NCI-H1694 (cell line): ENCODE measurements at places on chromosomes 5 and 9.

- DNase-seq, result peak; percentile 92
Measured at GRCh38 chr9:34654323-34655051, 2.5 kb downstream of the IL11RA start.

DNA sequence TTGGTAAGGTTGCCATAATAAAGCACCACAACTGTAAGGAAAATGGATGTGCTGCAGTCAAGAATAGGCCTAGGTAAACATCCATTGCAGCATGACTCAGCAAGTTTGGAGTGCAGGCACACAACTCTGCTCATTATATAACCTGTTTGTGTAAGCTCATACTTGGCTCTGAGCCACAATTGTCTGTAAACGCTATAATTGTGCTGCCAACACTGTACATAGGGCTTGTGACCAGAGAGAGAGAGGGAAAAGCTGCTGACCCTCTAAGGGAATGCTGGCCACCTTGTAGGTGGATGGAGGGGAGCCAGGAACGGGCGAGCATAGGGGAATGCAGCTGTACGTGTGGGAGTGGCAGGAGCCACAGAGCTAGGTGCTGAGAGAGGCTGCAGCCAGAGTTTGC, 2186.5 kb upstream of the ACO1 start:
- no peak for DNase-seq

- DNase-seq, result no peak
Measured at GRCh38 chr5:117262572-117263131, 688.0 kb upstream of the SEMA6A start.

GRCh38 chr9:16236882-16237281, 633.6 kb downstream of the BNC2 start:
- DNase-seq, result no peak

DNA sequence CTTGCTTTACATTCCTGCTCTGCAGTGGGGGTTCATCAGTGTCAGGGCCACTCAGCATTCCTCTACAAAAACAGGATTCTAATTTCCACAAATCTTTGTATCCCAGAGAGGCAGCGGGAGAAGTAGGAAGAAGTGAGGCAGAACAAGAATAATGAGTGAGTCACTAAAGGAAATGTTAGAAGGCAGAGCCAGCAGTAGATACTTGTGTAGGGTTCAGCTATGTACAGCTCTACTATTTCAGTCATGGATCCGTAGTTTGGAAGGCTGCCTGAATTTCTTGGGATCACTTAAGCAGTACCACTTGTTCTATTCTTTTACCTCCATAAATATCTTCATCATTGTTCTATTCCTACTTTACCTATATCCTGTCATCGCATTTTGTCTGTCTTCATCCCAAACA, 246.3 kb upstream of the TLE4 start:
- no peak for DNase-seq

- no peak for DNase-seq
Measured at GRCh38 chr5:138874241-138874640, 894 bp downstream of the LRRTM2 start.

DNA sequence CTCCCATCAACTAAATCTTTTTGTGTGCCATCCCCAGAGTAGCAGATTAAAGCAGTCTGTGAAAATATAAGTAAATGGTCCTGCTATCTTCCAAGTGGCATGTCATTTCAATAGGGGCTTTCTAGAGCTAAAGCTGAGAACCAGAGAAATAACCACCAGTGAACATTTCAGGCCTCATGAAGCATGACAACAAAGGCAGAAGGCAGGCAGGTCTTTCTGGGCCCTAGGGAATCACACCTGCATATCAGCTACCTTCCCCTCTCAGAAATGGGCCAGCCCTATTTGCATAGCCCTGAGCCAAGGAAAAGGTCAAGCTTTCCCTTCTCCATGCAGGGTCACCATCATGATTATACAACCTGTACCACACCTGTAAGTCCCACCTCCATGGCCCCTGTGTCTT, 205.3 kb downstream of the DEPDC1B start:
- no peak for DNase-seq

- DNase-seq, result no peak
Measured at GRCh38 chr9:92763721-92764380, 782 bp downstream of the BICD2 start.

DNA sequence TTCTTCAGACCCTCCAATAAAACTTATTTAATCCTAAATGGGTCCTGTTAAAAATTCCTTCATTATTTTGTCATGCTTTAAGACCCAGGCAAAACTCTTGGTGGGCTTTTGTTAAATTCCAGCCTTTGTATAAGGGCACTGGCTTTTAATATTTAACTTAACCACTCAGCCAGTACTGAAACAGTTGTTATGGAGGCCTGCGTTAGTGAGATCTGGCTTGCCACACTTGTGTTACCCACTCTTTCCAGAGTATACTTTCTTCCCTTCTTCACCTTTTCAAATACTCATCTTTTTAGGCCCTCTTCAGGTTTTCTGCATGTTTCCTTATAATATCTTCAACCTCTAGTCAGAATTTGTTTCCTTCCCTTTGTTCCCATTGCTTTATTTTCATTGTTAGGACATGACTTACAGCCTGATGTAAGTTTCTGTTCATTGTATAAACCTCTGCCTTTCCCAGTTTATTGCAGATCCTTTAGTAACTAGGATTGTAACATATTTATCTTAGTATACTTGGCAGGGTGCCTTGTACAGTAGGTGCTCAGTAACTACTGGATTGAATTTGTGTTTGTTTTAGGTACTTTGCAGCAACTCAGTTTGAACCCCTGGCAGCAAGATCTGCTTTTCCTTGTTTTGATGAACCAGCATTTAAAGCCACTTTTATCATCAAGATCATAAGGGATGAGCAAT, 48.8 kb downstream of the LNPEP start:
- DNase-seq, result no peak

- DNase-seq, result peak; percentile 8
Measured at GRCh38 chr5:74638970-74639806, 1.3 kb downstream of the ENC1 start.

DNA sequence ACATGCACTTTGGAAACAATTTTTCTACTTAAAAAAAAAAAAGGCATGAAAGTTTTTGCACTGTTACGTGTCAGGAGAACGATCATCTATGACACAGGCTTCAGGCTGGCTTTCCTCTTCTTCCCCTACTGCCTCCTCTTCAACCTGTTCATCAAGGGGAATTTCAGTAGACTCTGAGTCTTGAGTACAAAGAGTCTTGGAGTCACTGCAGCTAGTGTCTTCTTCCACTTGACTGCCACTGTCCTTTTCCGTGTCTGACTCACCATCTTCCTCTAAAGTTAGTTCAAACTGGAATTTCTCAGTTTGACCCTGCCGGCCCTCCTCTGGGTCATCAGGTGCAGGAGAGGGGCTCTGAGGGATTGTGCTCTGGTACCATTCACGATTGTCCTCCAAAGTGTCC, 391.7 kb downstream of the RAB3C start:
- no peak for DNase-seq

- DNase-seq, result no peak
Measured at GRCh38 chr9:35107297-35108290, 4.7 kb upstream of the STOML2 start.

DNA sequence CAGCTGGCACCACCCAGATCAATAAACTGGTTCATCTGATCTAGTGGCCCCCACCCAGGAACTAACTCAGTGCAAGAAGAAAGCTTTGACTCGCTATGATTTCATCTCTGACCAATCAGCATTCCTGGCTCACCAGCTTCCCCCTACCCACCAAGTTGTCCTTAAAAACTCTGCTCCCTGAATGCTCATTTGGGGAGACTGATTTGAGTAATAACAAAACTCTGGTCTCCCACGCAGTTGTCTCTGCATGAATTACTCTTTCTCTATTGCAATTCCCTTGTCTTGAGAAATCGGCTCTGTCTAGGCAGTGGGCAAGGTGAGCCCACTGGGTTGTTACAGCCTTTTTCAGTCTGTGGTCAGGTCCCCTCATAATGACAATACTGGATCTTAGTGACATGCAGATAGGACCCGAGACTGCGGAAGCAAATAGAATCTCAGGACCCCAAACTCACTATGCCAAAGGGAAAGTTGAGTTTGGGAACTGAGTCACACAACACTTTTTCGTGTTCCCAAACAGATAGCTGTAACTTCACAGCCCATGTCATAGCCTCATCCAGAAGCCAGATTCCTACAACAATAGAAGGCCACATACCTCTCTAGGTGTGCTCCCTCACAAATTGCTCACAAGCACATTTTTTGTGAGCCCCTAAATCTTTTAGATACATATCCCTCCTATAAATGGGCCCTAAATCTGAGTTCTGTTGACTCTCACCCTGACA, 175.2 kb upstream of the RAI14 start:
- DNase-seq, result no peak

- peak; percentile 71 for DNase-seq
Measured at GRCh38 chr5:121949885-121950284, 11.9 kb upstream of the SRFBP1 start.

GRCh38 chr5:167057665-167058064, 1233.8 kb upstream of the WWC1 start:
- DNase-seq, result no peak

DNA sequence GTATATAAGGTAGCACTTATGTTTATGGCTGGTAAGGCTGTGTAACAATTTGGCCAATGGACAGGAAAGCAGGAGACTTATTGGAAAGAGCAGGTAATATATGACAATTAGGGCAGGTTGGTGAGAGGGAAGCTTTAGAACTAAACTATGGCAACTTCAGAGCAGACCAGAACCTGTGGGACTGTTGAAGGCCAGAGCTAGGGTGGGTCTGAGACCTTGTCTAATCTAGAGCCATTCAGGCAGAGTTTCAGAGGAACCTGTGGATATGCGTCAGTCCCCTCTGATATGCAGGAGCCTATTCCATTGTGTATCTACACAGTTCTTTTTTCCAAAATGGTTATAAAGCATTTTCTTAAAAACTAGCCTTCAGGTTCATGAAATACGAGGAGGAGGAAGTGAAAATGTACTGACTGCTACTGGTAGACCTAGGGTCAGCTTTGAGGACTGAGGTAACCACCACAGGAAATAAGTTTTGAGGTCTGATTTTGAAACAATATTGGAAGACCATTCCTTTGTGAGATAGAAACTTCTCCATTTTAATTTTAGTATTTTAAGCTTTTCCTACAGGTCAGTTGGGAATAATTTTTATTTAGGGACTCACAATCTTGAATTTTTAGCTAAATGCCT, 37.6 kb downstream of the ELL2 start:
- no peak for DNase-seq

DNA sequence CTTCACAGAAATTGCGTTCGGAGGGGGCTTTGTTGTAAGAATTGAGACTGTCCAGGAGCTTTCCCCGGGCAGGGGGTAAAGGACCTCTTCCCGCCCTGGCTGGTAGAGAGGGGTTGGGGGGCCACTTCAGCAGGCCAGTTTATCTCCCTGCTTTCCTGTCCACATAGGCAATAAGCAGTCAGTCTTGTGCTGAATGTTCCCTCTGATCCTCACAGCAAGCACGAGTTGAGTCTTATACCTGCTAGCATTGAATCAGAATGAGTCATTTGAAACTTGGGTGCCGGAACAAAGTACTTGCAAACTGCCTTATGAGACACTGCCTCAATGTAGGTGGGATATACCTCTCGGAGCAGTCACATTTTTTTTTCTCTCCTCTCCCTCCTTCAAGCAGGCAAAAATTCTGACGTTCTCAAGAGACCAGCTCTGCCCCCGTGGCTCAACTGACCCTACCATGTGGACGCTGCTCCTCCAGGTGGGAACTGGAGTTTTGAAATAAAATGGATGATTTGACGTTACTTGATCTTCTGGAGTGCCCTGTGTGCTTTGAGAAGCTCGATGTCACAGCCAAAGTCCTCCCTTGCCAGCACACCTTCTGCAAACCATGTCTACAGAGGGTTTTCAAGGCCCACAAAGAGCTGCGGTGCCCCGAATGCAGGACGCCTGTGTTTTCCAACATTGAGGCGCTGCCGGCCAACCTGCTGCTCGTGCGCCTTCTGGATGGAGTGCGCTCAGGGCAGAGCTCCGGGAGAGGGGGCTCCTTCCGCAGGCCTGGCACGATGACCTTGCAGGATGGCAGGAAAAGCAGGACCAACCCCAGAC, 1.3 kb downstream of the SH3RF2 start:
- no peak for DNase-seq

DNA sequence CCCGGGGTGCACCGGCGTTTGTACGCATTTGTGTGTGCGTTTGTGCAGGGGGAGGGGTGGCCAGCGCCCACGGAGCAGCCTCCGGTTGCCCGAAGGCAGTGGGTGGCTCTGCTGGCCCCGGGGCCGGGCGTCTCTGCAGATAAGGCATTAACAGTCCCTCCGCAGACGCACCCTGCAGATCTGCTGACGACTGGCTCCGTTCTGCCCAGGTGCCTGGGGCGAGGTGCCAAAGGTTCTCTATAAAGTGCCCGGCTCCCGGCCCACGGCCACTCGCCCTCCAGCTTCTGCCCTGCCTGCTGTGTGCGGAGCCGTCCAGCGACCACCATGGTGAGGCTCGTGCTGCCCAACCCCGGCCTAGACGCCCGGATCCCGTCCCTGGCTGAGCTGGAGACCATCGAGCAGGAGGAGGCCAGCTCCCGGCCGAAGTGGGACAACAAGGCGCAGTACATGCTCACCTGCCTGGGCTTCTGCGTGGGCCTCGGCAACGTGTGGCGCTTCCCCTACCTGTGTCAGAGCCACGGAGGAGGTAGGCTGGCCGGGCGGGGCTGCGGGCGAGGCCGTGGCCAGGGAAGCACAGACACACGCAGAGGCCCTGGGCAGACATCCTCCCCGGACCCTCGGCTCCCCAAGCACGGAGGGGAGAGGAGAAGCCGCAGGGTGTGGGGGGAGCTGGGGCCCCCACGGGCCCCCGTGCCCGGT, at the start of gene SLC6A19:
TSS of gene SLC6A19 (plus strand) at position 269 of the 699 bp plus-strand sequence. CDS start at position 325, 56 bp downstream.
- no peak for DNase-seq

- no peak for DNase-seq
Measured at GRCh38 chr5:38105801-38106200, 152.6 kb upstream of the EGFLAM start.

DNA sequence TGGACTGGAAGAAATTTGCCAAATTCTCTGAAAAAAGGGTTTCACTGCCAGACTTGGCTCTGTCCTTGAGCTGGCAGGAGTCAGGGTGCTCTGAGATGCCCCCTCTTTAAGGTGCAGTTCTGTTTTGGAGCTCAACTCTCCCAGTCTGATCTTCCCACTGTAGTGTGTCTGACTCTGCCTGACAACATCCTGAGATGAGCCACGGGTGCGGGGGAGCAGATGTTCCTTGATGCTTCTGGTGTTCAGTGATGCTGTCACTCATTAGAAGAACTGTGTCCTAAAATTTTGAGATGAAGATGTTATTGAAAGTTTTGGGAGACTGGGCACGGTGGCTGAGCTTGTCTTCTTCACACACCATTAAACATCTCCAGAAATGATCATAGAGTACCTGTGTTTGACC, 78.2 kb downstream of the BASP1 start:
- DNase-seq, result no peak

DNA sequence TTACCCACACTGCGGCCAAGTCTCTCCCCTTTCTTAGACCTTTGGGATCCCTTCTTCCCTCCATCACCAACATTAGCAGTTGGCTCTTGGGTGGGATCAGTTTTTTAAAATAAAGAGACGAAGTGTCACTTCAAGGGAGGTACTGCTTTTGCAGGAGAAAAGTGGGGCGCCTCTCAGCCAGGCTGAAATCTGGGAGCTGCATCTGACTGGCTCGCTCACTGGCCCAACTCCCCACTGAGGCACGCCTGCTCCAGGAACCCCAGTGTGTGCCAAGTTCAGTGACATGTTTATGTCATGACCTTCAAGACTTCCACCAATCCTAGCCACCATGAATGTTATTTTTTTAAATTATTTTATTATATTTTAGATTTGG, 130.5 kb downstream of the MVB12B start:
- no peak for DNase-seq

- no peak for DNase-seq
Measured at GRCh38 chr5:120173125-120173524, 291.0 kb upstream of the PRR16 start.

GRCh38 chr5:169091396-169091980, 209.5 kb downstream of the SLIT3 start:
- DNase-seq, result no peak
